ENCODE measurements at places on chromosomes 13 and 19. TPM values are rescaled to one million over a fixed set of nuclear protein-coding genes. Genes with fewer than 3 reads are reported as not detected.

Gene ATP4B
- total RNA-seq = not detected

Gene CEACAM16
- total RNA-seq = not detected

Gene LRRC8E
- total RNA-seq = 4.8 TPM

DNA sequence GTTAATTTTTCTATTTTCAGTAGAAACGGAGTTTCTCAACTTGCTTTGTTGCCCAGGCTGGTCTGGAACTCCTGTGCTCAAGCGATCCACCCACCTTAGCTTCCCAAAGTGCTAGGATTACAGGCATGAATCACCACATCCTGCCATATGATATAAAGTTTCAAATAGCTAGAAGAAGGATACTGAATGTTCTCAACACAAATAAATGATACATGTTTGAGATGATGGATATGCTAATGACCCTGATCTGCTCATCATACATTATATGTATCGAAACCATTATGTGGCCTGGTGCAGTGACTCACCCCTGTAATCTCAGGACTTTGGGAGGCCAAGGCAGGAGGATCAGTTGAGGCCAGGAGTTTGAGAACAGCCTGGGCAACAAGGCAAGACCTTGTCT, 11.5 kb downstream of the CIB3 start:
- no peak overlapping the region for H3K4me3 ChIP-seq
- no peak for DNase-seq
- H3K36me3 ChIP-seq = no peaks in the 10 kb centered on the region
- H3K27ac ChIP-seq = no peak overlapping the region
- no peaks in the 10 kb centered on the region for H3K27me3 ChIP-seq
- H3K4me1 ChIP-seq = no peaks in the 10 kb centered on the region

DNA sequence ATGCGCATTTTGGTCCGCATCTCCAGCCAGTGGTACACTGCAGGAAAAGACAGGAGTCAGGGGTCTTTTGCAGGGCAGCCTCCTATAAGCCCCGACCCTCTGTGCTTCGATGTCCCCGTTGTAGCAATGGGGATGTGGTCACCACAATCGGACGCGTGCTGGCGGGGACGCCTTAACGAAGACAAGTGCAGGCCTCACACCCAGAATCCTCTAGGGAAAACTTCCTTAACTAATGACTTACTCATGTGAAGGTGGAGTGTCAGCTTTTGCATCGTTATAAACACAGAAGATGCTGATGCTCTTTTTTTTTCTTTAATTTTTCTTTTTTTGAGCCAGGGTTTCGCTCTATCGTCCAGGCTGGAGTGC, 22.1 kb downstream of the VASP start:
- peaks cover 3% of the 10 kb centered on the region for H3K27me3 ChIP-seq
- peaks cover 23% of the 10 kb centered on the region for H3K36me3 ChIP-seq
- no peaks in the 10 kb centered on the region for H3K4me1 ChIP-seq
- H3K4me3 ChIP-seq = peak overlapping the region; percentile 83
- no peak for DNase-seq
- no peak overlapping the region for H3K27ac ChIP-seq

DNA sequence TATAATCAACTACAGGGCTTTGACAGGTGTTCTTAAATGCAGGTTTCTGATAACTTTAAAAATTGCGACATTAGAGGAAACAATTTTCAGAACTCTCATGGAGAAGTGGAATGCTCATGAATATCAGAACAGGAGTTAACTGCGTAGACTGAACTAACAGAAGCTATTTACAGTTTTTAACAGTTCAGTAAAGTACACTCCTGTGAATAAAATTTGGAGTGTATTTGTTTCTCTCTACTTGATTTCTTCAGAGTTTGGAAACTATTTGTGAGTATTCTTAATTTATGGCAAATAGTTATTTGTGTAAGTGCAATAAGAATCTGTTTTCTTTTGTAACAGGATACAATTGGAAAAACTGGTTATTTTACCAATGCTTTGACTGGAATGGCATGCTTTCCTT, 114.4 kb downstream of the TNFRSF19 start:
- H3K4me1 ChIP-seq = no peaks in the 10 kb centered on the region
- no peak overlapping the region for H3K27ac ChIP-seq
- DNase-seq = no peak
- no peaks in the 10 kb centered on the region for H3K27me3 ChIP-seq
- no peak overlapping the region for H3K4me3 ChIP-seq

DNA sequence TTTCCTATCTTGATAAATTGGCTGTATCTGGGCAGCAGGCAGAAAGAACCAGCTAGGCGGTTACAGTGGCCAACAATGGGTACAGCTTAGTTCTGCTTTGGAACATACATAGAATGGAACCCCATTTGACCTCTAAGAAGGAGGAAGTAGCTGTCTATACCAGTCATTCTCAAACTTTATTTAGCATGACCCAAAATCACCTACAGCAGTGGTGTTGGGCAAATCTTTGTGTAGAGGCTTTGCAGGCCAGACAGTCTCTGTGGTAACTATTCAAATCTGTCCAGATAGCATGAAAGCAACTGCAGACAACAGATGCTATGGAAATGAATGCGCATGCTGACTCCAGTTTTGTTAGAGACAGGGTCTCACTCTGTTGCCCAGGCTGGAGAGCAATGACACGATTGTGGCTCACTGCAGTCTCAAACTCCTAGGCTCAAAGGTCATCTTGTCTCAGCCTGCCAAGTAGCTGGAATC, 12.0 kb upstream of the KCNC3 start:
- H3K27me3 ChIP-seq = no peaks in the 10 kb centered on the region
- H3K36me3 ChIP-seq = peaks cover 28% of the 10 kb centered on the region
- H3K4me1 ChIP-seq = no peaks in the 10 kb centered on the region
- DNase-seq = no peak
- H3K4me3 ChIP-seq = no peak overlapping the region

All from H9 (cell line).